ENCODE measurements at places on chromosomes 13 and 19. TPM values are rescaled to one million over a fixed set of nuclear protein-coding genes. Genes with fewer than 3 reads are reported as not detected.

PEG3 gene
- 33.9 TPM for total RNA-seq

NPHS1 gene
- total RNA-seq, result not detected

TMPRSS9 gene
- not detected for total RNA-seq

TSHZ3 gene
- 16.1 TPM for total RNA-seq

TMEM150B gene
- 4.1 TPM for total RNA-seq

LYPD5 gene
- total RNA-seq, result 1.1 TPM

RASL11A gene
- 21.7 TPM for total RNA-seq

ZNF677 gene
- total RNA-seq, result 23.8 TPM

ZNF90 gene
- total RNA-seq, result 4.4 TPM

RANBP3 gene
- 82.8 TPM for total RNA-seq

KISS1R gene
- not detected for total RNA-seq

PPM1N gene
- total RNA-seq, result 2.4 TPM

CPAMD8 gene
- 14.4 TPM for total RNA-seq

ELANE gene
- 2.3 TPM for total RNA-seq

CACNG6 gene
- not detected for total RNA-seq

PCDH17 gene
- total RNA-seq, result 5.0 TPM

ACER1 gene
- total RNA-seq, result not detected

ATP4B gene
- not detected for total RNA-seq

FRY gene
- 118 TPM for total RNA-seq

NLRP7 gene
- not detected for total RNA-seq

MAB21L1 gene
- 2.9 TPM for total RNA-seq

FGF22 gene
- total RNA-seq, result 1.7 TPM

TUBB4A gene
- total RNA-seq, result 2.0 TPM

SLC7A10 gene
- not detected for total RNA-seq

ZNF552 gene
- total RNA-seq, result 2.4 TPM

PNMA8B gene
- 1.9 TPM for total RNA-seq

LMTK3 gene
- 1.1 TPM for total RNA-seq

FSD1 gene
- 1.5 TPM for total RNA-seq

DHDH gene
- total RNA-seq, result not detected

IGLON5 gene
- not detected for total RNA-seq

SIGLEC12 gene
- not detected for total RNA-seq

C2CD4C gene
- total RNA-seq, result 0.71 TPM

KLK4 gene
- not detected for total RNA-seq

C19orf85 gene
- not detected for total RNA-seq

ZNF414 gene
- 3.6 TPM for total RNA-seq

ZNF506 gene
- total RNA-seq, result 45.7 TPM

UBE2L5 gene
- not detected for total RNA-seq

PDE4C gene
- total RNA-seq, result 5.4 TPM

TNFSF11 gene
- not detected for total RNA-seq

MISP gene
- total RNA-seq, result 0.36 TPM

PRODH2 gene
- total RNA-seq, result not detected

SBNO2 gene
- total RNA-seq, result 16.5 TPM

CEACAM5 gene
- 0.83 TPM for total RNA-seq

PTGIR gene
- 3.1 TPM for total RNA-seq

ZNF221 gene
- total RNA-seq, result 6.8 TPM

KLK7 gene
- not detected for total RNA-seq

RYR1 gene
- 4.1 TPM for total RNA-seq

ZNF547 gene
- total RNA-seq, result 0.83 TPM
